ENCODE measurements at places on chromosomes 11 and 22.
A peak's percentile ranks its signal among the peaks of the same experiment; 100 is the strongest.

DNA sequence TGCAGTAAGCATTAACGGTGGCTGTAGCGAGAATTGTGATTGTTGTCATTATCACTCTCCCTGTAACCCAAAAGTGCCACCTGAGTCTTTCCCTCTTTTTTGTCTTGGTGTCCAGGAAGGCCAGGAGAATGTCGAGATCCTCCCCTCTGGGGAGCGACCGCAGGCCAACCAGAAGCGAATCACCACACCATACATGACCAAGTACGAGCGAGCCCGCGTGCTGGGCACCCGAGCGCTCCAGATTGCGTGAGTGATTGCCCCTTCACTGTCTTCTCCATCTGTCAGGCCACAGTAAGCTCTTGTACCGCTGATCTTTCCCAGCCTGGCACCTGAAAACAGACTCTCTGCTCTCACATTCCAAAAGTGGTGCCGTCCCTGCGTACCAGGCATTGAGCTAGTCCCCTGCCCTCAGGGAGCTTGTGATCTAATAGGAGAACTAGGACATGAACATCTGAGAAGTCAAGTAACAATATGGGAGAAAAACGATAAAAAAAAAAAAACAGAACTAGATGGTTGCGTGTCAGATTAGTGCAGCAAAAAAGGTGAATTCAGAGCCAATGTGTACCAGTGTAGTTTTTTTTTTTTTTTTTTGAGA is 5.8 kb downstream of the POLR2F start:
- no peak for DNase-seq

GRCh38 chr11:109096266-109096665 is 325.7 kb upstream of the C11orf87 start:
- DNase-seq = no peak

- DNase-seq = no peak
Measured at GRCh38 chr22:32926600-32926999, 125.1 kb downstream of the TIMP3 start.

GRCh38 chr11:113048820-113049768 is 87.9 kb downstream of the NCAM1 start:
- no peak for DNase-seq

DNA sequence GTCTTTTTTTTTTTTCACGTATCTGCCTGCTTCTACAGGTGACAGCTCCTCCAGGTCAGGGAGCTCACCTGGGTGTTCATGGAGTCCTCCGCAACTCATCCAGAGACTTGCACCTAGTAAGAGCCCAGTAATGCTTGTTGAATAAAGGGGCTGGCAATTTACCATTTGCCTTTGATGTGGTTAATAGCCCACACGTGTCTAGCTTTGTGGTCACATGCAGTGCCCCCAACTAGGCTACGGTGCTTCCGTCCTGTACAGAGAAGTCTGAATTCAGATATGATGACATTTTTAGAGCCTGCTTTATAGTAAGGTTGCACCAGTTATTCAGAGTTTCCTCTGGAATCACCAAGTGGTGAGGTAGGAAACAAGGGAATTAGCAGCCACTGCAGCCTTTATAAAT is 199.4 kb upstream of the MTMR2 start:
- DNase-seq = no peak

GRCh38 chr11:35944503-35945136 is 758 bp downstream of the LDLRAD3 start:
- no peak for DNase-seq

GRCh38 chr11:116605543-116606459 is 167.0 kb downstream of the BUD13 start:
- DNase-seq = no peak

DNA sequence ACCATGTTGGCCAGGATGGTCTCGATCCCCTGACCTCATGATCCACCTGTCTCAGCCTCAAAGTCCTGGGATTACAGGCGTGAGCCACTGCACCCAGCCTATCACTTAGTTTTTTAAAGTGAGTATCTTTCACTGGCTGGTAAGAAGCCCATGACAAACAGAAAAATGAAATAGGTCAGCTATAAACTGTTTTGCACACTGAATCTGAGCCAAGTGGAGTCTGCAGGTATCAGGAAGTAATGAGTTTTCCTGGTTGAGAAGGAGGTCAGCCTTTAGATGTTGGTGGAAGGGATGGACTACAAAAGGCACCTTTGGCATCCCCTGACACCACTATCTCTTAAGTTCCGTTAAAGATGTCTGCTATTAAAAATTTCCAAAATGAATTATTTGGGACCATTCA is 345.1 kb downstream of the AASDHPPT start:
- no peak for DNase-seq

DNA sequence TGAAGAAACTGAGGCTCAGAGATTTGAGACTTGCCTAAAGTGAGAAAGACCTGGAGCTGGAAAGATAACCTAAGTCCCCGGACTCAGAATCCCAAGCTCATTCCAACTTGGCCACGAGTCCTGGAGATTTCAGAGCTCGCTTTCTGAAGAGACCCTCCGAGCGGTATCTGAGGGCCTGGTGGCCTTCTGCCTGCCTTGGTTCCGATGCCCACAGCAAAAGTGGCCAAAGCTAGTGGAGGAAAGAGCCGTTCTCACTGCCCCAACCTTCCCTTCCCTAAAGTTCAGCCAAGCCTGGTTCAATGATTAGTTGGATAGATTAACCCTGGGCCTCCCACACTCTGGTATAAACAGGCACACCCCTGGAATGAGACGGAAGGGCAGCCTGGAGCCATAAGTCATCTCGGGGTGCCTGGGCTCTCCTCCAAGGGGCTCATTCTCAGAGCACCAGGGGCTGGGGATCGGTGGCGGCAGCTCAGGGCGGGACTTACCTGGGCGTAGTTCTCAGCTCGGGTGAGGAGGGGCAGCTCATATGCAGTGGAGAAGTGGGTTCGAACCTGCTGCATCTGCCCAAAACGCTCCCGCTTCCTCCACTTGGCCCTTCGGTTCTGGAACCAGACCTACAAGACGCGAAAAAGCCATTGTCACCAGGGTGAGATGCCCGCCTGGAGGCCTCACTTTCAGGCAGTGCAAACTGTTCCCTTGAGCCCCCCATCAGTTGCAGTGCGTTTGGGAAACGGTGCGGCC is 42.8 kb downstream of the ALX4 start:
- no peak for DNase-seq

DNA sequence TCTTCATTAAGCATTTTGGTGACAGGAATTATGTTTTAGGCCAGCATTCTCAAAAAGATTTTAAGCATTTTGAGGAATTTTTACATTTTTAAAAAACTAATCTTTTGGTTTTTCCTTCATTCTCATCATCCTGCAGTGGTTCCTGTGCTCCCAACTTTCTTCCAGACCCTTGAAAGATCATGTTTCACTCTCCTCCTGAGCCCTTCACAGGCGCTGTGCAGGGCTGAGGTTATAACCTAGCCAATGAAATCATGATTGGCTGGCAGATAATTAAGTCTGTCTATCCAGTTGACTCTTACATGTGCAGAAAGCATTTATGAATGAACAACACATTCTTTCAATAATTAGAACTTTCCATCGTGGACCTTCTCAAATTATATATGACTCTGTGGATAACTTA is 226.3 kb downstream of the DDX10 start:
- no peak for DNase-seq

- no peak for DNase-seq
Measured at GRCh38 chr11:34192481-34193401, 87.3 kb downstream of the NAT10 start.

DNA sequence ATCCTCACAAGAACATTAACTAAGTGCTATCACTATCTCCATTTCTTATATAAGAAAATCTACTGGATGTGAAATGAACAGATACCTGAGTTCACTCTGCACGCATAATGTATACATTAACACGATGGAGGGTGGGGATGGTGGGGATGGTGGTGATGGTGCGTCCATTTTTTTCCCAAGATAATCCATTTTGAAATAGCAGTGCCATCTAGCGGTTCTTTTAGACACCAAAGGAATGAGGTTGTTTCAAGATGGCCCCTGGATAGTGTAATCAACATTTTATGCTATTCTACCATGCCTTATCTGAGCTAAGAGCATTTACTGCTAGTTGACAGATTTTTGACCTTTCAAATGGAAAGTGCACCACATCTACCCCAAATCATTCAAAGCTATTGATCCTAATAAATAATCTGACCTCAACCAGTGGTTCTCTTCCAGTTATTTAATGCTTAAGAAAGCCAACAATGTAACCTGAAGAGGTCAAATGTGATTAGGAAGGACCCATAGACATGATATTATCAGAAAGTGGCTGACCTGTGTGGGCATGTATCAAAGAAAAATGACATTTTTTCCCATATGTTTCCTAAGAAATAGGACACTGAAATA is 714.7 kb upstream of the TENM4 start:
- peak; percentile 90 for DNase-seq

- DNase-seq = no peak
Measured at GRCh38 chr11:65516135-65516968, 8.5 kb upstream of the SCYL1 start.

- no peak for DNase-seq
Measured at GRCh38 chr11:13784855-13785254, 116.4 kb downstream of the FAR1 start.

- no peak for DNase-seq
Measured at GRCh38 chr22:37497062-37497599, 10.9 kb upstream of the MFNG start.

DNA sequence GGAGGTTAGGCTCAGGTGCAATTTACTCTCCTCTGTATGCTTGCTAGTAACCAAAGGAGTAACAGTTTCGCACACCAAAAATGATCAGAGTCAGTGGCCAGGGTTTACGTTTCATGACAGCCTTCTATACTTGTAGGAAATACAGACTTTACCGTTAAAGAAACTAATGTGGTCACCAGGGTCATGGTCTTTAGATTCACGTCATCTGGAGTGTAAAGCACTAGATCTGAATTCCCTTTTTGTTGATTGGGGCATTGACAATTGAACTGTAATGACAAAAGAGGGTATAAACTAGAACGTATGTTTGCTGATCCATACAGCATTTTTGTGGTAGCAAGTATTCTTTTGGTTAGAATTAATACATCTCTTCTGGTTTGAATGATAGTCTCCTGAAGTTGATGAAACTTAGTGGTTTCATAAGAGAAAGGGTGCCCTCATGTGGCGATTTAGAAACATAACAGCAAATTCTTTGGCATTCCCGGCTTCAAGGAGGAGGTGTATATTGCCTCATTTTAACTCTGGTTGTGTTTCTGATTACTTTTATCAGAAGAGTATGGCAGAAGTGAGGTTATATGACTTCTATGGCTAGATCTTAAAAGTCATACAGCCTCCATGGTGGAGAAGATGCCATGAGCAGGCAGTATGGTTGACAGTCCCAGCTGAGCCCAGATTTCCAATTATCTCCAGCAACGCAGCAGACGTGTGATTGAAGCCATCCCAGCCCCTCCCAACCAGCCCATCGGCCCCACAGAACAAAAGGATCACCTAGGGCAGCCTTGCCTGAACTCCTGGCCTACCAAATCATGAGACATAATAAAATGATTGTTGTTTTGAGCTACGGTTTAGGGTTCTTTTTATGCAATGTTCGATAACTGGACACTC is 35.1 kb downstream of the MMP7 start:
- DNase-seq = peak; percentile 89

DNA sequence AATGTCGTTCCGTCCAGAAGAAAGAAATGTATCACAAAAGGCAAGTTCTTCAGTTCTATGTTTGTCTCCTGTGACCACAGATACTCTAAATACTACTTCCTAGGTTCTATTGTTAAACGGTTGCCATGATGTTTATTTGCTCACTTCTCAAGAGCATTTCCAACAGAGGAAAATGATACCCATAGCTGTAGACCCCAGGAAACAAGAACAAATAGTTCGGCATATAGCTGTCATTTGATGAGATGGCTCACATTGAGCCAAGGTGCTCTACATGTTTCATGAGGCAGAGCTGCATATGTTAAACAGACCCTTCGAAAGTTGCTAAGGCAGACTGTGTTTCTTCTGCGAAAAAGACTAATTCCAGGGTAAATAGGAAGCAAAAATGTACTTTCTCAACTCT is 15.4 kb upstream of the ANGPTL5 start:
- DNase-seq = no peak

DNA sequence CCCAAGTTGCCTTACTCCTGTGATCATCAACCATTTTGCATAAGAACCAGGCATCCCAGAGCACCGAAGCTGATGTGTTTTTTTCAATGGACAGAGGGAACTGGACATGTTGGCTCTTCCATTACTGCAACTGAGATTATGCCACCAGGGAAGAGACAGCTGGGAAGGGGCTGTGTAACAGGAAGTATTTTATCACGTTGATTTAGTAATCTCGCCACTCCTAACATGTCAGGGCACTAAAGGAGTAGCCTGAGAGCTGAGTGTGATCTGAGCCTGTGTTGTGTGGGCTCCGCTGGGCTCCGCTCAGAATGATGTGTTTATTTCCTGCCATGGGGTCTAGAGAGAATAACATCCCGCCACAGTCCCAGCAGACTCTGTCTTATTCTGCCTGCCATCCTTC is 165.4 kb downstream of the GRIK4 start:
- DNase-seq = no peak

GRCh38 chr11:742156-742546 is 5.1 kb upstream of the TALDO1 start:
- DNase-seq = no peak

- peak; percentile 92 for DNase-seq
Measured at GRCh38 chr11:126355324-126355925, at the start of gene ST3GAL4. TSS of gene ST3GAL4 (plus strand) at chr11:126355686. CDS start at chr11:126406156, 50,470 bp downstream.

- no peak for DNase-seq
Measured at GRCh38 chr11:69861901-69862300, 42.7 kb upstream of the FGF3 start.

DNA sequence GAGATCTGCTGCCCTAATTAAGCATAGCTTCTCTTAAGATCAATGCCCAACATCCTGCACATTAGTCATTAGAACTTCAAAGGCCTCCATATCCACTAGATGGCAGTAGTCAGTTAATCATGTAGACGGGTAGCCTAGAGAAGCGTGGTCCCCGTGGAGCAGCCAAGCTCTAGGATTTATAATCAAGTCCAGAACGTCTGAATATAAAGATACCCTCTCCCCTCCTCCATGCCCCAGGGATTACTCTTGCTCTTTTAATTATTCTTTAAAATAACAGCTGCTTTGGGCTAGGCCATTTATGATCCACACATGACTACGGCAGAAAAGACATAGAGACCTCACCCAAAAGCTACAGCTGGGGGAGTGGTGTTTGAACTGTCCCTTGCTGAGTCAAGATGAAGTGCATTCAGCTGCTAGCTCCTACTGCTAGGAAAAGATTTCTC is 327.6 kb upstream of the PLET1 start:
- peak; percentile 97 for DNase-seq

DNA sequence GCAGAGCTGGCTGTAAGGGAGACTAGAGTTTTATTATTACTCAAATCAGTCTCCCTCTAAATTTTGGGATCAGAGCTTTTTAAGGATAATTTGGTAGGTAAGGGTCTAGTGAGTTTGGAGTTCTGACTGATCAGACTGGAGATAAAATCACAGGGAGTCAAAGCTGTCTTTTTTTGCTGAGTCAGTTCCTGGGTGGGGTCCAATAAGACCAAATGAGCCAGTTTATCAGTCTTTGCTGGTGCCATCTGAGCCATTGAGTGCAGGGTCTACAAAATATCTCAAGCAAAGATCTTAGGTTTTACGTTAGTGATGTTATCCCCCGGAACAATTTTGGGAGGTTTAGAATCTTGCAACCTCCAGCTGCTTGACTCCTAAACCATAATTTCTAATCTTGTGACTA is 935.1 kb upstream of the RAG2 start:
- no peak for DNase-seq

All from NCI-H526 treated with DMSO at 0.1 percent for 48 hours (cell line).